ENCODE measurements at places on chromosomes 1 and 21.

- DNase-seq = no peak
These were observed 29.2 kb upstream of the SLC44A5 start for GRCh38 chr1:75640137-75640536.

- peak; percentile 99 for DNase-seq
These were observed at the start of gene PGBD2 for GRCh38 chr1:248906009-248906752. Gene PGBD2, plus strand, starts transcription at chr1:248906235. Its CDS starts 7,628 bp downstream, at chr1:248913863.

DNA sequence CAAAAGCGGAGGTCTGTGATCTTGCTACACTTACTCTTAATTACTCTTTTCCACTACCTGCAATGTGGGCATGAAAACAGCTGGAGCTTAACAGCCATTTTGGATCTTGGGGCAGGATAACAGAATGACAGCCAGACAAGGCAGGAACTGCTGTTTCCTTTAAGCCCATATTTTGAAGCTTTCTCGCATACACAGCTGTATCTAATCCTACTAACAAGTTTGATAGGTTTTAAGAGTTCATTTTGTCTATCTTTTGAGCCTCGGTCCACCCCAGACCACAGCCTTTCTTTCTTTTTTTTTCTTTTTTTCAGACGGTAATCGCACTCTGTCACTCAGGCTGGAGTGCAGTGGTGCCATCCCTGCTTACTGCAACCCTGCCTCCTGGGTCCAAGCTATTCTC lies 42.4 kb upstream of the CRB1 start:
- DNase-seq = no peak

GRCh38 chr1:145999321-146000024 lies 3.1 kb upstream of the TXNIP start:
- DNase-seq = no peak

- DNase-seq = no peak
These were observed 37.5 kb upstream of the HHAT start for GRCh38 chr1:210291081-210291764.

DNA sequence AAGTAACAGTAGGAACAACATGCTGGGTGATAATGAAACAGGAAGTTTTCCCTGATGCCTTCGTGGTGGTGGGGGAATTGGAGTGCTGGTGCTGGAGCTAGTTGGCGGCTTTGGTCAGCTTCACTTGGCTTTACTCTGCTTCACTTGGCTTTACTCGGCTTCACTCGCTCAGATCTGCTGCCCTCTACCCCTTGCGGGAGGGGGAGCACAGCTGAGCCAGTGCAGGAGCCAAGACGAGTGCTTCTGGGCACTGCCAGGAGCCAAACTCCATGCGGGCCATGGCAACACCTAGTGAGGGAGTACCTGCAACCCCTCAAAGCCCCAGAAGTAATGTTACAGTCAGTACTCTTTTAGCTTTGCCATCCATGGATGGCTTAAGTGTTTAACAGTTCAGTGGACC lies 10.6 kb upstream of the PRKACB start:
- no peak for DNase-seq

- no peak for DNase-seq
These were observed 48.5 kb downstream of the RWDD3 start for GRCh38 chr1:95282518-95282895.

DNA sequence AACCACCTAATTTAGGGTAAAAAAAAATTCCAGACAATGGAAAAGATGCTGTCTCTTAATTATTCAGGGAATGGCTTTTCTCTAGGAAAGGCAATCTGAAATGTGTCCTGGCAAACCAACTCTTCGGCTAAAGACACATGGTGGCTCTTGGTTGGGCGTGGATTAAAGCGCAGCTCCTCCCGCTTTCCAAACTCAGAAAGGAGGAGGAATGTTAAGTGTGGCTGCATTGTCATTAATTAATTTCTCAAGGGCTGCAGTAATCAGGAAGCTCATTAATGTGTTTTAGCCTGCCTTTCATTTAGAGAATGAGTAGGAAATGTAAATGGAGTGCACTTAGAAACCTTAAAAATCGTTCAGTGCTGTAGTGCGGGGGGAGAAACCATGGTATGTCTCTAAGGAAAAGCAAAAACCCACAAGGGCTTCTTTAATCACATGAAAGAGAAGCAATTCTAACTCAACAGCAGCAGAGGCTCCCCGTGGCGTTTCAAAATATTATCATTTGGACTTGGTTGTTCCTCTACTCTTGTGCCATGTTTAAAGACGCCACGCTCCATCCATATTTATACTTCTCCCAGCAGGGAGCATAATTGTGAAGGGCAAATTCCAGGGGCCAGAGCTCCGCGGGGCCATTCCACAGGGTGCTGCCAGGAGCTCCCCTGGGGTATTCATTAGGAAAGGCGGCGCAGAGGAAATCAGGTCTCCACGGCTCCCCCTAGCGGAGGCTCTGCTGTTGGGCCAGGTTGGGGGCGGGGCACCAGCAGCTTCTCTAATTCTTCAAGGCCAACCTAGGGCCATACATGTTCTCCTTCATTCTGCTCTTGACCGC lies 91.9 kb upstream of the SSX2IP start:
- no peak for DNase-seq

DNA sequence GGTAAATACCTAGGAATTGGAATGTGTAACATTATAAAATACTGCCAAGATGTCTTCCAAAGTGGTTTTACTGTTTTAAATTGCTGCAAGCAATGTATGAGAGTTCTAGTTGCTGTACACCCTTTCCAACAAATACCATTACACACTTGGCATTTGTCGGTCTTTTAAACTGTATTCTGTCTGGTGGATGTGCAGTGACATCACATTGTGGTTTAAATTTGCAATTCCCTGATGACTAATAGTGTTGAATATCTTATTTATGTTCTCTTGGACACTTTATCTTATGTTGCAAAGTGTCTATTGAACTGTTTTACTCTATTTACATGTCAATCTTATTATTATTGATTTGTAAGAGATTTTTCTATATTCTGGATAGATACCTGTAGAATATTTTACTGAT lies 561.2 kb upstream of the B3GALT2 start:
- no peak for DNase-seq

DNA sequence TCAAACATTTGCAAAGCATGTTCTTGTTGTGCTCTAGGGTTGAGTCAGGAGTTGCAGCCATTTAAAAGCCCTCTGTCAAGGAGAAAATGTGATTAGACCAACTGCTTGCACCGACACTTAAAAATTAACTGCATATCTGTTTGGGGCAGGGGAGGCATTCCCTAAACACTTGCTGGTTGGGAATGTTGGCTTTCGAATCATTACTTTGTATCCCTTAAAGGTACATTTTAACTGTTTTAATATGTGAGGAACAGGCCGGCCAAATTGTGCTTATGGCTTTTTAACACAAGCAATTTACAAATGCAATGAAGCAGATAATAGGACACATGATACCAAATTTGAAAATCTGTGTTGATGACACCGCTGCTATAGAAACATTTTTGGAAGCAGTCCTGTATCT lies 159.1 kb downstream of the LHX8 start:
- DNase-seq = no peak
